Stimulated activated CD8-positive, alpha-beta memory T cell treated with anti-CD3 and anti-CD28 coated beads, Interleukin-15, amount 100 ng/mL, for 48 hours (primary cell): ENCODE measurements at places on chromosomes 13 and 19.

DNA sequence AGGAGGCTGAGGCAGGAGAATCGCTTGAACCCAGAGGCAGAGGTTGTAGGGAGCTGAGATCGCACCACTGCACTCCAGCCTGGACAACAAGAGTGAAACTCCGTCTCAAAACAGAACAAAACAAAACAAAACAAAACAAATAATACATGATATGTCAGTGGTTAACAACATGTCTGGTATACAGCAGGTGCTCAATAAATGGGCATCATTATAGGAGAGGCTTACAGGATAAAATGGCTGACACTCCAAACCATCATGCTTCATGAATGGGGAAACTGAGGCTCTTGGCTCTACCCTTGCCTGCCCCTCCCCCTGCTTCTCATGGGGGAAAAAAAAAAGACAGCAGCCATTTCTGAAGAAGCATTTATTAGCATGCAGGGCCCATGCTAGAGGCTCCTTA, 3.0 kb upstream of the RAB3D start:
- no peak for DNase-seq

DNA sequence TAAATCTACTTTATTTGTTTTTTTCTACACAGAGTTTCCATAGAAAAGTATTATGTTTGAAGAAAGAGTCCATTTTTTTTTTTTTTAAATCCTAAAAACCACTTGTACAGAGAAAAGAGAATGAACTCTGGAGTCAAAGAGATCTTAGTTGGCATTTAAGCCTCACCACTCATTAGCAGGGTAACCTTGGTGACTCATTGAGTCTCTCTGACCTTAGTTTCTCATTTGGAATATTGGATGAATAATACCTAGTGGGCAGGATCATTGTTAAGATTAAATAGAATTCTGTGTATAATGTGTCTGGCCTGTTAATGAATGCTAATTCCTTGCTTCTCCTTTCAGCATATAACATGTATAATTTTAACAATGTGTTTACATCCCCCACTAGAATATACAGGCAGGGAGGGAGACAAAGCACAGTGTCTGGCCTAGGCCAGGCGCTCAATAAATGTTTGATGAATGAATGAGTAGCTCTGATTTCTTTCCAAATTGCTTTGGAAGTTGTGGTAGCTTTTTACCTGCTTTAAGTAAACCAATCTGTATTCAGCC, 48.7 kb upstream of the MYCBP2 start:
- DNase-seq: no peak

DNA sequence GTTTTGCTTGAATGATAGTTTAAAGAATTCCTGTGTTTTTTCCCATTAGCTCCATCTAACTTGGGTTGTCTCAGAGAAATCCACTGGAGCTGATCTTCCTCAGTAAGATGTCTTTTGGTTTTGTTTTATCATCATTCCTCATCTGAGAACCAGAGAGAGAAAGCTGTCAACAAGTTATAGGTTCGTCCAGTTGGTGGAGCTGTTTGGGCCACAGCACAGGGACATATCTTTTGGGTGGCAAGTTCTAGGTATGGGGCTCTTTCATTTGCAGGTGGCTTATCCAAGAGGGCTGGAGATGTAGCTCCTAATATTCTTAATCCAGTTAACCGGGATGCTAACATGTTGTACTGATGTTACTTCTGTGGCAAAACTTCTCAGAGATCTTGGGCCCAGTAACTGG, 174.2 kb downstream of the KCNRG start:
- DNase-seq: no peak

DNA sequence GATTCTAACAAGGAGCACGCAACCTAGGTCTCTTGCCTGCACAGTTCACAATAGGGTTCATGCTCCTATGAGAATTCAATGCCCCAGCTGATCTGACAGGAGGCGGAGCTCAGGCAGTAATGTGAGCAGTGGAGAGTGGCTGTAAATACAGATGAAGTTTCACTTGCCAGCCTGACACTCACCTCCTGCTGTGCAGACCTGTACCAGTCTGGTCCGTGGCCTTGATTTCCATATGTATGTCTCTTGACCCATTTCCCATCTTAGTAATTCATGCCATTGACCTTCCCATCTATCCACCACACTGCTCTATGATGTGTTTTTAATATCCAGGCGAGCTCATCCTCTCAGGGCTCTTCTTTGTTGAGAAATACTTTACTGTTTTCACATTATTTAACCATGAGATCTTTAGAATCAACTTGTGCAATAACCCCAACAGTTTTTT, 95.2 kb downstream of the LRCH1 start:
- no peak for DNase-seq

DNA sequence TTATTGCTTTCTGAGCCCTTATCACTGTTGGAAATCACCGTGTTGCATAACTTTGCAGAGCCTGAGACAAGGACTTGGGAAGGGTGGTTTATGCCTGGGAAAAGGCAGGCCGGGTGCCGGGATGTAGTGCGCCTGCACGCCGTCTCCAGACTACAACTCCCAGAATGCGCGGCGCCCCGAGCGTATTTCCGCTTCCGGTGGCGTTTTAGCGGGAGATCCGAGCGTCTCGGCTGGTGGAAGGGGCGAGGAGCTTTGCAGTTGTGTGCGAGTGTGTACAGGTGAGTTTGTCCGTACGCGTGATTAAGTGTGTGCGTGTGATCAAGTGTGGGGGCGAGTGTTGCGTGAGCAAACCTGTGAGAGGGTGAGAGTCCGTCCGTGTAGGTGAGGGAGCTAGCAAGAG, 75.4 kb downstream of the PEG3 start:
- DNase-seq: no peak

- DNase-seq: no peak
Measured at GRCh38 chr13:71870100-71870499, 3.1 kb upstream of the DACH1 start.
